Activated T-helper 1 cell treated with Interleukin-2 at 50 U/mL for 16 hours (primary cell): ENCODE measurements at places on chromosomes 2 and 18.

DNA sequence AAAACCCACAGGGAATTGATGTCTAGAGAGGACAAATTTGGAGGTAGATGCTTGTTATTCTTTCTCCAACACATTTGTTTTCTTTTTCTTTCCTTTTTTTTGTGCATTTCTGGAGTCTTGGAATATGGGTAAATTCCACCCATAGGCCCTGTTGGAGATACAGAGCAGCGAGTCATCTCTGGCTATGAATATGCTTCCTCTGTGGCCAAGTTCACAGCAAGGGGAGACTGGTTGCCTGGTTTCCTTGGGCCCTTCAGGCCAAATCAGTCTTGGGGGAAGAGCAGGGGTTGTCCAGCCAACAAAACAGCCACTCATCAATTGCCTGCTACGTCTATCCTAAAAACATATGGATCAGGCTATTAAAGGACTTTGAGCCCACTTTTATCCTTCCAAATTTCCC, 27.5 kb downstream of the SP100 start:
- DNase-seq: no peak

DNA sequence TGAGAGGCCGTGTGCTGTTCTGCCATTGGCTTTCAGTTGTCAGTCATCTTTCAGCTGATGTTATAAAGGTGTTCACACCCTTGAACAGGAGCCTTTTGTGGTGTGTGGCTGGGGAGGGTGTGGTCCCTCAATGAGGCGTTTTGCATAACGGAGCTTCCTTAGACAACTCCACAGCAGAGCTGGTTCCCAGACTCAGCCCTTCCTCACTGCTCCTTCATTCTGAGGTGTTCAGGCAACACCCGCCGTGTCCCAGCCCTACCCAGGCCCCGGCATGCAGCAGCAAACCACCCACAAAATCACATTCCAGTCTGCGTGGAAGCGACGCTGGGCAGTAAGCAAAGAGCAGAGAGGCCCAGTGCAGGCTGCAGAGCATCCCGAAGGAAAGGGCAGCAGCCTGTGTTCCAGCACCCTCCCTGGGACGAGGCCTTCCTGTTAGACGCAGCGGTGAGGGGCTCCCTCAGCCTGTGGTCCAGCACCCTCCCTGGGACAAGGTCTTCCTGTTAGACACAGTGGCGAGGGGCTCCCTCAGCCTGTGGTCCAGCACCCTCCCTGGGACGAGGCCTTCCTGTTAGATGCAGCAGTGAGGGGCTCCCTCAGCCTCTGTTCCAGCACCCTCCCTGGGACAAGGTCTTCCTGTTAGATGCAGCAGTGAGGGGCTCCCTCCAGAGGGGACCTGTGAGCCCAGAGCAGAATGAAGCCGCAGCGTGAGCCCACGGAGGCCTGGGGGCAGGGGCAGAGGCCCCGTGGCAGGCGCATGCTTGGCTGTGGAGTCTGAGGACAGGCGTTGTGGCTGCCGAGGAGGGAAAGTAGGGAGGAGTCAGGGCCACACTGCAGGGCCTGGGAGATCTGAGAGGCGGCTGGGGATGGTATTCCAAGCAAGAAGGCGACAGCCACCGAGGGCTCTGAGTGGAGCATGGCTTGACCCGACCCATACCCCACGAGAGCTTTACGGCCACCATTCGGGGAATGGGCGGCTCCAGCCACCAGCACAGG, 201.8 kb upstream of the HDAC4 start:
- no peak for DNase-seq

GRCh38 chr2:37997629-37998028, 72.5 kb downstream of the RMDN2 start:
- no peak for DNase-seq

DNA sequence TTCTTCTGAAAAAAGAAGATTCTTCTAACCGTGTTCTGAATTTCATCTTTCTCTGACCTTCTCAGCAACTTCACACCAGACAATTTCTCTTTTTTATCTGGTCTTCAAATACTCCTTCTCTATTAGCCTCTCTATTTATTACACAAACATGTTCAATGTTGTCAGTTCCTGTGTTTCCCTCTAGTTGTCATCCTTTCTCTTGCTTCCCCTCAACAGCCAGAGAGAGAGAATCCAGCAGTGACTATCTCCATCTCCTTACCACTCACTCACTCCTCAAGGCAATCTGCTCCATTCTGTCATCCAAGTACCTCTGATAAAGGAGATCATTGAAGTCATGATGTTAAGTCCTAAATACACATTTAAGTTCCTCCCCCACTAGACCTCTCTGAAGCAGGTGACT, 491.9 kb upstream of the CHAC2 start:
- no peak for DNase-seq

DNA sequence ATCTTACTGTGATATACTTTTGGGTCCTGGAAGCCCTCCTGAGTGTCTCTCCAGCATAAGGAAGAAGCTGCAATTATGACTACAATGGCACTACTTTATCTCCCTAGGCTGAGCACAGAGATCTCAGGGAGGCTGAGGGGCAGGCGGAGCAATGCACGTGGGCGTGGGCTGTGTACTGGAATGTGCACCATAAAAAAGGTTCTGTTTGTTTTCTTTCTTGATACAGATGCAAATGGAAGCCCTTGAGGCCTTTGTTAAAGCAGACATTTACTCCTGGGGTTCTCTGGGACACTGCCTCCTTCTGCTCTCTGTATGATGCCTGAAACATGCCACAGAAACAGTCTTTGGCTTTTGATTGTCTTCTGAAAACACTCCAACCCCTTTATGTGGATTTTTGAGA, 79.1 kb upstream of the DLX2 start:
- no peak for DNase-seq

GRCh38 chr2:163138947-163139346, 300.4 kb upstream of the KCNH7 start:
- DNase-seq: no peak

DNA sequence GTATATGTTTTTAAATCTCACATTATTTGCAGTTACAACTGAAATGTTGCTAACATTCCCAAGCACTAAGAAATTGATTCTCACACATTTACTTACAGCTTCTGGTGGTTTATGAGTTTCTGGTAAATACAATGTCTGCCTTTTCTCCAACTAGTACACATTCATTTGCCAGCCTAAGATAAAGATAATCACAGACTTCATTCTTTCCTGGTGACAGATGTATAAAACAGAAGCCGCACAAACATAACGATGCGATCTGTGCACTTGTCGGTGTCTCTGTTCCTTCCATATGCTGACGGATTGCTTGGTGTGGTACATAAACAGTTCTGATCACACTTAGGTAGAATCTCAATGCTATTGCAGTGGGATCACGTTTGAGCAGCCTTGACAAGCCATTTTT, 100.4 kb upstream of the DDX18 start:
- DNase-seq: no peak

DNA sequence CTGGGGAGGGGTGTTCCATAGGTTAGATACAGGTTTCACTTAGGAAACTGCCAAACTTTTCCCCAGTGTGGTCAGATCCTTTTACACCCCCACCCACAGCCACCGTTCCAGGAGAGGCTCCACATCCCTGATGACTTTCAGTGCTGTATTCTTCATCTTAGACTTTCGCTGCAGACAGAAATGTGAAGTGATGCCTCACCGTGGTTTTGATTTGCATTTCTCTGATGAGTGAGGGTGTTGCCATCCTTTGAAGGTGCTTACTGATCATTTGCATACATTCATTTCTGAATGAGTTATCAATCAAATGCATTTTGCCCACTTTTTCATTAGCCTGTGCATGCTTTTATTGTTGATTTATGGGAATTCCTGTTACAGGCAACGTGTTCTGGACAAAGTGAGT, 14.9 kb downstream of the COPS9 start:
- no peak for DNase-seq

DNA sequence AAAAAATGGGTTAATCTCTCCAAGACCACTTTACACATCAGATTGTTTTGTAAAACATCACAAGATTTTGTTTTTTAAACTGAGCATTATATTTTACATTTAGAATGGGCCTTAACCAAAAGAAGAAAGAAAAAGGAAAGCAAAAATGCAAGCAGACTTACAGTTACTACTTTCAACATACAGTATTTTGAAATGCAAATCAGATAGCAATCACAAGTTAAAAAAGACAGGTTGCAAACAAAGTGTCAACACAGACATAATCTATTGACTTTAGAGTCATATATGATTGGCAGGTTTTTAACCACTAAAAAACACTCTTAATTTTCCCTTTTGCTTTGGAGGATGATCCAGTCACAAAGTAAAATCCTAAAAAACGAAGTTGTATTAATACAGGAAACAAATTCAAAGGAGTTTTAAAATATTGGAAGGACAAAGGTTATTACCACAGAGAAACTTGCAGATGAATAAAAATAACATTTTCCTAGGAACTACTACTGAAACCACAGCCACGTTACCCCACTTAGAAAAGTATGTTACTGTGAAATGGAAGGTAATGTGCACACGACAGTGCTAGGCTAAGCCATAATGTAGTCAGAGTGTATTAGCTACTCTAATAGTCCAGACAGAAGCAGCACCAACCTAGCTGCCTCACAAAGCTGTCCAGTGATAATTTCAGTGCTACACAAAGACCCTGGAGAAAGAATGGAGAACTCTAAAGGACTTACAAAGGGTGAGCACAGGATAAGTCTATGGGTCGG, 22.9 kb downstream of the DARS1 start:
- no peak for DNase-seq

DNA sequence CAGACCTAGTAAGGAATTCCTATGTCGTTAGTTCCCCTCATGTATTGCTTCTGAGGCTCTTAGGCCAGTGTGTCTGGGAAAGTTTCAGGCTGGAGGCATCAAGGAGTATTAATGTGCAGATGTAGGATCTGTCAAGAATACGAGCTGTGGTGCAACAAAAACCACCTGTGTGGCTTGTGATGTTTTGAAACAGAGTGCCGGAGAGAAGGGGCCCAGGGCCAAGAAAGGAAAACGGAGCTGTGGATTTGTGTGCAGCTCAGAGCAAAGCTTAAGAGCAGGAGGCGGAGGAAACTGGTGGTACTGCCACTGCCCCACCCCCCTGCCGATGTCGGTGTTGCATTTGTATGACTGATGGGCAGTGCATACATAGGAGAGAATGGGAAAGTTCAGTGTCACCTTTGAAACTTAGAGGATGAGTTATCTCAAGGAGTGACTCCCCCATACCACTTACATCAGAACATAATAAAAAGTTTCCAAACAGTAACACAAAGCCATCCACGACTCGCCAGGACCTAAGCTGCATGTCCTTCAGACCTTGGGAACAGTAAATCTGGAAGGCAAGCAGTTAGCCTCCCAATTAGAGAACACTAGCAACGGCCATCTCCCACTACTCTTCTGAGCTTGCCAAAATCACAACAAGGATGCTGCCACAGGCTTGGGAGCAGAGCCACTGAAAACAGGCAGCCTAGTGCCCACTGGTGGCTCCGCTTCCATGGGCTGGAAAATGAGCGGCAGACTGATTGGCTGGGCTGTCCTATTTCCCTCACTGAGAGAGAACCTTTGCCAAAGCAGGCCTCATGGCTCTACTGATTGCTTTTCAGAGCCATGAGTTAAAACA, 152.7 kb upstream of the NT5C1B start:
- no peak for DNase-seq

DNA sequence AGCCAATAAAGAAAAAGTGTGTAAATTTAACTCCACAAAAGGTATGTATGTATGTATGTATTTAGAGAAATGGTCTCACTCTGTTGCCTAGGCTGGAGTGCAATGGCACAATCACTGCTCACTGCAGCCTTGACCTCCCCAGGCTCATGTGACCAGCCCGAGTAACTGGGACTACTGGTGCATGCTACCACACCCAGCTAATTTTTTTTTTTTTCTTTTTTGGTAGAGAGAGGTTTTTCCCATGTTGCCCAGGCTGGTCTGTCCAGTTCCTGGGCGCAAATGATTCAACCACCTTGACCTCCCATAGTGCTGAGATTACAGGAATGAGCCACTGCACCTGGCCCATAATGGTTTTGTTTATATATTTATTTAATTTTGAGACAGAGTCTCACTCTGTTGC, 67.1 kb downstream of the CERKL start:
- DNase-seq: no peak

GRCh38 chr18:64019922-64020756, 50.3 kb downstream of the SERPINB8 start:
- DNase-seq: no peak

GRCh38 chr18:26630596-26630995, 82.2 kb upstream of the KCTD1 start:
- DNase-seq: no peak

GRCh38 chr2:195538937-195539336, 118.1 kb upstream of the SLC39A10 start:
- DNase-seq: no peak

GRCh38 chr2:144099780-144100377, 420.0 kb downstream of the ZEB2 start:
- no peak for DNase-seq

DNA sequence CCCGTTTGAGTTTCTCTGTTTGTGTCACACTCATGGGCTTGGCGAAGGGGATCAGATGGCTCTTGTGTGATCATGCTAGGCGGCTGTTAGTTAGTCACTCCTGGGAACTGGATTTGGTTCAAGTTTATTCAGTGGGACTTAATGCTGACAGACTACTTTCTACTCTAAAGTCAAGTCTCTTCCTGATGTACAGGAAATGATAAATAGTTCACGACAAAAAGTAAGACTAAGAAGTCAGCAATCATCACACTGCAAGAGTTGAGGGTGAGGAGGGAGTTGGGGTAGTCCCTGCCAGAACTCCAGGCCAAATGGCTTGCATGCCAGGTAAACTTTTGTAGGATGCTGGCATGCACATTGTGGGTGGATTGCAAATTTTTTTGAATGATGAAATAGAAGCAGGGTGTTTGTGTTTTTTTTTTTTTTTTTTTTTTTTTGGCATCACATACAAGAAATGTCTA, 25.1 kb upstream of the CCL20 start:
- no peak for DNase-seq

DNA sequence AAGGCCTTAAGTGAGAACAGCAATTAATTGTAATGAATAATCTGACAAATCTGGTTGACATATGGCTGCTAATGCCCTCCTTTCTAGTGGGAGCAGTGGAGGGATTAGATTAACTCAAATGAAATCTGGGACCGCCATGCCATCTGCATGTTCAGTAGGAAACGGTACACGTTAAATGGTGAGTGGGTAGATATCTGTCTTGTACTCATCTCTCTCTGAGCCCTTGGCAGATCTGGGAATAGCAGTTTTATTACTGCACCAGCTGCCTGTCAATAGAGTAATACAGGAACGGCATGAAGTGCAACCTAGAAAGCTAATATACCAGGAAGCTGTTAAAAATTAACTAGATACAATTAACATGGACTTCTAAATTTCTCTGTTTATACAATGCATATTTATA, 258.8 kb downstream of the GPD2 start:
- DNase-seq: no peak

- DNase-seq: no peak
Measured at GRCh38 chr18:58135701-58136331, 91.8 kb downstream of the NEDD4L start.

DNA sequence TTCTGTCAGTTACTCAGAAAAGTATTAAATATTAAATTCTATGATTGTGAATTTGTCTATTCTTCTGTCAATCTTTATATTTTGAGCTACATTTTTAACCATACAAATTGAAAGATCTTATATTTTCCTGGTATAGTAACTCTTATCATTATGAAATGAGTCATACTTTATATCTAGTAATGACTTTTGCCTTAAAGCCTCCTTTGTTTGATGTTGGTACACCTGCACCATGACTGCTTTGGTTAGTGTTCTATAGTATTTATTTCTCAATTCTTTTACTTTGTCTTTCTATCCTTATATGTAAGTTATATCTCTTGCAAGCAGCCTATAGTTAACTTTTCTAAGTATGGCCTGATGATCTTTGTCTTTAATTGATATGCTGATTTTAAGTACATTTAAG, 13.0 kb downstream of the ZNF236 start:
- DNase-seq: no peak
